Retinal pigment epithelial cell (primary cell): ENCODE measurements at places on chromosomes 11 and 22.

GRCh38 chr11:47915783-47916182, 64.6 kb upstream of the PTPRJ start:
- no peak for DNase-seq

- no peak for DNase-seq
These were observed 852.1 kb upstream of the LRRC4C start for GRCh38 chr11:42311514-42311913.

DNA sequence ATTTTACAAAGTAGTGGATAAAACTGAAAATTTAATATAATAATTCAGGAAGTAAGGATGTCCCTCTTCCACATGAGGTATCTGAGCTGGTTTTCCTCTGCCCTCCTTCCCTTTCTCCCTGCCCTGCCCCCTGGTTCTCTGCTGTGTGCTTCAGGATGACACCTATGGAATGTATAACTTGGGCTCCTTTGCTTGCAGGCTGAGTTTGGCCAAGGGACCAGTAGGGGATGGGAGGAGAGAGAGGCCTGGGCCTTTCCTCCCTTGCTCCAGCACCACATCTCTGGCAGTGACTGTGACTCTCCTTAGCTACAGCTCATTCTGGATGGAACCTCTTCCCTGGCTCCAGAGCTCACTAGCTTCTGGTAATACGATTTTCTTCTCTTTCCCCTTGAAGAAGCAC, 10.1 kb downstream of the IRAG1 start:
- DNase-seq: no peak

- DNase-seq: no peak
These were observed 542.9 kb downstream of the MN1 start for GRCh38 chr22:27258616-27259172.
